ENCODE measurements at places on chromosomes 3 and 15.
A peak's percentile ranks its signal among the peaks of the same experiment; 100 is the strongest.

DNA sequence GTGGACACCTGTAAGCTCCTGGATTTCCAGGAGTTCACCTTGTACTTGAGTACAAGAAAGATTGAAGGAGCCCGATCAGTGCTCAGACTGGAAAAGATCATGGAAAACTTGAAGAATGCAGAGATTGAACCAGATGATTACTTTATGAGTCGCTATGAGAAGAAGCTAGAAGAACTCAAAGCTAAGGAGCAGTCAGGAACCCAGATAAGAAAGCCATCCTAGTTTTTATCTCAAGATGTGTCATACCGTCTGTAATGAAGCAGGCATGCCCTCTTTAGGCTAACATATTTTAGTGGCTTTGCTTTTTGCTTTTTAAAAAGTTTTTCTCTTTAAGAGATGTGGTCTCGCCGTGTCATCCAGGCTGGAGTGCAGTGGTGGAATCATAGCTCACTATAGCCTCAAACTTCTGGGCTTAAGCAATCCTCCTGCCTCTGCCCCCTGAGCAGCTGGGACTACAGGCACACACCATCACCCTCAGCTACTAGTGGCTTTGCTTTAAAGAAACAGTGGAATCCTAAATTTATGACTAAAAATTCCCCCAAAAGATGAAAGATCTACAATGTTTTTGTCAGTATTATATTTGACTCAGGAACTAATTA is 28.1 kb downstream of the EXOG start:
- no peak for DNase-seq

GRCh38 chr3:99803297-99803696 is 14.4 kb upstream of the CMSS1 start:
- DNase-seq = no peak

- no peak for DNase-seq
These were observed 35.6 kb upstream of the RAB11A start for GRCh38 chr15:65833501-65834205.

DNA sequence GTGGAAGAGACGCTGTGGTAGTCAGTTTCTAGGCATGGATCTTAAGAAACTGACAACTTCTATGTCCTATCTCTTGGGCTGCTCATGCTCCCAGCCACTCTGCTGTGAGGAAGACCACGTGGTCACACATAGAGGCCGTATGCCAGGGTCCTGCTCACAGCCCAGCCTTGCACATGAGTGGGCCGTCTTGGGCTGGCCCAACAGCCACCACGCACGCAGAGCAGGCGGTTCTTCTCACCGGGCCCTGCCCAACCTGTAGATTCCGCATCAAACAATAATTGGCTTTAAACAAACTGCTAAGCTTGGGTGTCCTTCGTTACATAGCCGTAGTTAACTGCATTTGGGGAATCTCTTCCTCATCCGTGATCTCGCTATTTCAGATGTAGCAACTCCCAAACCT is 26.0 kb downstream of the SLC41A3 start:
- DNase-seq = no peak

GRCh38 chr3:48991851-48992545 is 2.0 kb downstream of the P4HTM start:
- no peak for DNase-seq

- DNase-seq = no peak
These were observed 42.6 kb upstream of the BNC1 start for GRCh38 chr15:83327041-83327440.

DNA sequence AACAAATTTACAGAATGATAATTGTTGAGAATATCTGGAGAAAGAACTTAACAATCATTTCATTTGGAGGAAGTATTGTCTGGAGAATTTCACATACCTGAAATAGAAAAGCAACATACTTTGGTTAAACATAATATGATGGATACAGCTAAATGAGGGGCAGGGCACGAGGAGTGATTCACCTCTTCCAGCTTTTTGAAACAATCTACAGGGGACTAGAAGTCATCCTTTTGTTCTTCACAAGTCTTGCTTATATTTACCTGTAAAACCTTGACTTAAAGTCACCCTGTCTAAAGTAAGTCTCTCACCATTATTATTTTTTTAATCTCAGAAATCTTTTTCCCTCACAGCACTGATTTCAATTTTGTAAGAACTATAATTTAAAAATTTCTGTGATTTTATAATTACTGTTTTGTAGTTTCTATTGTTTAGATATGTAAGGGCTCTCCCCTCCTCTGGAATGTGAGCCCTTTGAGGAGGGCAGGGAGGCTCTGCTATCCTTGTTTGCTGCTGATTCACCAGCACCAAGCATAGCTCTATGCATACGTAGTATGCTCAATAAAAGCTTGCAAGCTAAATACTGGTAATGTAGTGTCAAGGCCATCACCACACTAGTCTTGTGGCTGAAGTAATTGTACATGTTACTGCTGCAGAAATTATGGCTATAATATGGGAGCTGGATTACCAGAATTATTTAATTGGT is 193.9 kb upstream of the THRB start:
- DNase-seq = no peak

DNA sequence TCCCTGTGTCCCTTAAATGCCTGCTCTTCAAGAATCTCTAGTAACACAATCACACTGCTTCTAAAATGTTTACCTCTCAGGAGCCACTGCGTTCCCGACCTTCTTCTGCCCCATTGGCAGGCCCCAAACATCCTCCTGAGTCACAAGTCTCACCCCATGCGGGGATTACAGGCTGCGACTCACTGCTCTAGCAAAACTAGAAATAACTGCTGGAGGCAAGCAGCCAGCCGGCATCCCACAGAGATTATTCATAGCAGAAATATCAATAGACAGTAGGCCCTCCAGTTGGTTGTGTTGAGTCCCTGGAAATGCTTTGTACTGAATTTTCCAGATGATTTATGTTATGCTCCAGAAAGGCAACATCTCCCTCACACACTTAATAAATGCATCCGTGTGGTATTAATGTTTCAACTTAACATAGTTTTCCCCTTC is 64.8 kb downstream of the RFTN1 start:
- peak; percentile 86 for DNase-seq

DNA sequence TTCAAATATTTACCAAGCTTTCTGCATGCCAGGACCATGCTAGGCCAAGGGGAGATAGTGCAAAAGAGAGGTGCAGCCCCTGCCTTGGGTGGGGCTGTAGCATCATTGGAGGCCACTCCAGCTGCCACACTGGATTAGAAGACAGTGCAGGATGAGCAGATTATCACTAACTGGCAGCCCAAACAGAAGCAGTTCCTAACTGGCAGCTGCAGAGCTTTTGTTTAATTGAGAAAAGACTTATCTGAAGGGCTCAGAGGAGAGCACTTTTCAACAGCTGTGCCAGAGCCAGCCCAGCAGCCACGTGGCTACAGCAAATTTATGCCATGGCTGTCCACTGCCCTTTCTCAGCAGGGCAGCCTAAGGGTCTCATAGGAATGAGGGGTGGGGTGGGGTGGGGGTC is 13.5 kb upstream of the ACSBG1 start:
- no peak for DNase-seq

DNA sequence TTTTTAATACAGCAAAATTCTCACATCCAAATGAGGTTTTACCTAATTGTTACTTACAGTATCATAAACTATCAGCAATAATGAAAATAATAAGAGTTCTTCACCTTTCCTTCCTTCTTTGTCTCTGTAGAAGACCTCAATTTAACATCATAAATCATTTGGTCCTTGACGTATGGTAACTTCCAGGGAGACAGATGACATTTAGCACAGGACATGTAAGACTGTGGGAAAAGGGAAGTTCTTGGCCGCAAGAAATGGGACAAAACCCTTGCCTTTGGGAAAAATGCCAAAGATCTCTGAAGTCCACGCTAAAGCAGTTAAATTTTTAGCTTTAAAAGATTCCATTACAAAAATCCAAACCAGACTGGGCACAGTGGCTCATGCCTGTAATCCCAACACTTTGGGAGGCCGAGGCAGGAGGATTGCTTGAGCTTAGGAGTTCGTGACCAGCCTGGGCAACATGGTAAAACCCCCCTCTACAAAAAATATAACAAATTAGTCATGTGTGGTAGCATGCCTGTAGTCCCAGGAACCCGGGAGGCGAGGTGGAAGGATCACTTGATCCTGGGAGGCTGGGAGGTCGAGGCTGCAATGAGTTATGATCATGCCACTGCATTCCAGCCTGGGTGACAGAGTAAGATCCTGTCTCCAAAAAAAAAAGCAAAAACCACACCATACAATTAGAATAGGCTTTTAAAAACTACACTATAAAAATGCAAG is 8.8 kb downstream of the PTPN9 start:
- no peak for DNase-seq

DNA sequence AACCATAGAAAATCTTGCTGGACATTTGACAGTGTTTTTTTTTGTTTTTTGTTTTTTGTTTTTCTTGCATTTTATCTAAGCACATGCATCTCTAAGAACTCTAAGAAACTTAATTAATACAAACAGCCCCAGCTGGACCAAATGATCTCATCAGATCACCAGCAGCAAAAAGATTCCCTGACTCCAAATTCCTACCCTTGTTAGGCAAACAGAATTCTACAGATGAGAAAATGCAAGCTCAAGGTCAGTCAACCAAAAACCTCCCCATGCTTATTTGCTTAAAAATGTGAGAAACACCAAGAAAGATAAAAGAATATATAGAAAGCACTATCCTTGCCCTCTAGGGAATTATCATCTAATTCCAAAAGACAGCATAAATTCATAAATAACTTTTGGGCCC is 65.4 kb downstream of the FOXP1 start:
- no peak for DNase-seq

DNA sequence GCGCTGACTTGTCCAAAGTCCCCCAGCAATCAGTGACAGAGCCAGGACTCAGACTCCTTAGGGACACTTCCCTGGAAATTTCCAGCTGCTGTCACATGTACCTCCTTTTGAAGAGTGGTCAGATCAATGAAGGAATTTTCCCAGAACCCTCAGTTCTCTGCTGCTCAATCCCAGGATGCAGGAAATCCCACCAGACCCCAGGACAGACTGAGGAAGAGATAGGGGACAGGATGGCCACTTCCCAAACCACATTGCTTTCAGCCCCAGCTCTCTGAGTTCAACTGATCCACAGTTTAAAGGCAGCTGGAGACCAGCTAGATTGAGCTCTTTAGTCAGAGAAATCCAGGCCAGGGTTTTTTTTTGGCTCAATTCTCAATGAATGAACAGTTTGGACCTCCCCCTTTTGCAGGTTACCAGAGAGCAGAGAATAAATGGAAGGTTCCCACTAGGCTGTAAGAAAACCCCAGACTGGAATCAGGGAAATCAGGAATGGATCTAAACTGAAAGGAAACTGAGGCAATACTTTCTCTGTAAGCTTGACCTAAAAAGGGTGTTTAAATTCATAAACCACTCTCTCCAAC is 1.5 kb downstream of the CYP1A1 start:
- DNase-seq = peak; percentile 32

- DNase-seq = no peak
These were observed 35.6 kb downstream of the ZXDC start for GRCh38 chr3:126439968-126440708.

DNA sequence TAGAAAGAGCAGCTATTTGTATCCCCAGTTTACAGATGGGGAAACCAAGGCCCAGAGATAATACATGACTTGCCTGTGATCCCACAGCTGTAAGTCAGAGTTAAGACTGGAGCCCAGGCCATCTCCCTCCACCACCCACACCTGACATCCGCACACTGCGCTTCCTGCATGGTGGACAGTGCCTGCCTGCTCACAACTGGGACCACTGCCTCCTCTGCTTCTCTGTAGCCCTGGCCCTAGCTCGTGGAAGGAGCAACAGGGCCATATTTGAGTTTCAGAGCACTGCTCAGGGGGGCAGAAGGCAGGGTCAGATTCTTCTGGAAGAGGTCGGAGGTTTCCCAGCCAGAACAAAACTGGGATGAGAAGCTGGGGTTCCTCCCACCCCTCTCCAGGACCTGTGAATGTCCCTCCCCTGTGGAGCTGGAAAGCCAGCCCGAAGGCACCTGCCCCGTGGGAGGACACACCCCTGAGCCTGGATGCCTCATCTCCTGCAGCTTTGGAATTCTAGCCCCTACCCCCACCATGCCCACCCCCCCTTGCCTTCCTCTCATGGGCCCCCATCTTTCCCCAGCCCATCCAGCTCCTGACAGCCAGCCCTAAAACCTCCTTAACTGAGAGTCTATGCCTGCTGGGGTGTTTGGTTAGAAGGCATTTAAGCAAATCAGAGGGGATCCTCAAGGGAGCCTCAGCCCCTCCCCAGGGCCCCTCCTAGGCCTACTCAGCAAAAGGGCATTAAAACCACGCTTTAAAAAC is 100.1 kb downstream of the TPRA1 start:
- no peak for DNase-seq

DNA sequence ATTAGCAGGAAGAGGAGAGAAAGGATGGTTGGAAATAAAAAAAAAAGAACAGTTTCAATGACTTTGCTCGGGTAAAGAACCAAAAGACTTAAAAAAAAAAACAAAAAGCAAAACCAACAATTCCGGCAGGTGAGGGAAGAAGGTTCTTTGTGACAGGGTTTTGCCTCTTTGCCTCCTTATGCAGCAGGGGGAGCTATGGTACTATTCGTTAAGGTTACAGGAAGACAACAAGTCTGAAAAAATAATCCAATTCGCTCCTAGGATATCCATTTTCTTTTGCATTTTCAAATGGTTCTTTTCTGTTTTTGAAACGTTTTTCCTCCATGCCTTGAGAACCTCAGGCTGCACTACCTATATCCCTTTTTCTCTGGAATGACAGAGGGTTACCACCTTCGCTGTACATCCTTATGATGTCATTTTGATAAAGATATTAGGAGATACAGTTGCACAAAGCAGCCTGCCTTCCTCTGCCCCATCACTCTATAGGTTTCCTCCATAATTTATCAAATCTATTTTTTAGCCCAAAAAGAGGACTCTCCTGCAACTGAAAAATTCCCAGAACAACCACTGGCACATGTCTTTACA is 55.0 kb downstream of the CFAP20DC start:
- DNase-seq = peak; percentile 69

- no peak for DNase-seq
These were observed 70.7 kb downstream of the FAM43A start for GRCh38 chr3:194756460-194756779.

GRCh38 chr15:59997070-59997701 is 6.9 kb upstream of the FOXB1 start:
- no peak for DNase-seq

- peak; percentile 16 for DNase-seq
These were observed 7.4 kb downstream of the SPRED1 start for GRCh38 chr15:38260077-38260476.

DNA sequence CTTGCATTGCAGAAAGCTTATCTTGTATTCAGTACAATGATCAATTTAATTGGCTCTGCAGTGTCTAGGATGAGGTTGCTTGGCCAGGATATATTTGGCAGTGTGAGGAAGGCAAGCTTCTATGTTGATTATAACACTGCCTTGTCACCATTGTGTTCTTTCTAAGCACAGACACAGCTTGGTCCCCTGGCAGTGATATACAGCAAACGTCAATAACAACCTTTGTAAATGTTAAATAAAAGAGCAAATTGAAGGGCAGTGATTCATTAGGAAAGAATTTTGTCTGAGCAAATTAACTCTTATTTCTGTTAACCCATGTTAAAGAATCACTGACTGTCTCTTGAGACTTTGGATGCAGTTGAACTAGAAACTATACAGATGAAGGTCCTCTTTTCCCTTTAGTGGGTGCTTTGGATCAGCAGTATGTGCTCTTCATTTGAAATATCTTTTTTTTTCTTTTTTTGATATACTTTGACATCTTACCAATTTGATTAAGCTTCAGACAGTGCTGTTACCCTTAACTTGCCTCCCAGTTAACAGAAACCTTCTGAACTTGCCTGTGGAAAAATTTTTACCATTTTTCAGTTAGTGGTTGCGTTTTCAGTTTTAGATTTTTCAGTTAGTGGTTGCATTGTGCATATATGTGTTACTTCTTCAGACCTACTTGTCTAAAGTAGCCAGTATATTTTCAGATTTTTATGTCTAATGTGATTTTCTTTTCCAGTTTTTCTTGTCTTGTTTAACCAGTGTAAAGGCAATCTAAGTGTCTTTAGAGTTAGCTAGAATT is 199.8 kb downstream of the TCF12 start:
- peak; percentile 5 for DNase-seq

- DNase-seq = no peak
These were observed 16.4 kb upstream of the FGD5 start for GRCh38 chr3:14802381-14802731.

Data from GM03348 (cell line).